GM23248 (cell line): ENCODE measurements at places on chromosomes 4 and X.

DNA sequence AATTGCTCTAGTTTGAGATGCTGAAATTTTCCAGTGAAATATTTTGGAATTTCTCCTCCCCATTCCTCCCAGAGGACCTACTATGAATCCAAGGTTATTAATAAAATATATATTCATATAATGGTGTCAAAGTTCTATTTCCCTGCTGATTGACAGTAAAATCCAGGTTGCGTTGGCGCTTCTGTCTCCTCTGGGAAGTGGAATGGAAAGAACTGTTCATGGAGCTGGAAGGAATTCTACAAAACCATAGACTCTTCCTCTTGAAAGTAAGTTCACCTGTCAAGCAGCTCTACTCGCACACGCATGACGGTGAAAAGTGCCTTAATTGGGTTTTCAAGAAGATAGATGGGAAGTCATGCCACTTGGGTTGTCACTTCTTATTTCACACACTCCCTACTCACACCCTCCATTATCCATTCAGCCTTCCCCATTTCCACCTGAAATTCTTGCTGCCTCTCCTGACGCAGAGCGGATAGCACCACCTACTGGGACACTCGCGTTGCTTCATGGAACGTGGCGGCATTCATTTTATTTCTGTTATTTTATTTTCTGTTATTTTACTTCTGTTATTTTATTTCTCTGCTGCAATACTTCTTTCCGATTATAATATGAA lies 351.6 kb downstream of the NLGN4X start:
- peak; percentile 0 for DNase-seq

GRCh38 chr4:3747581-3747904 lies 18.6 kb upstream of the ADRA2C start:
- DNase-seq: peak; percentile 28

DNA sequence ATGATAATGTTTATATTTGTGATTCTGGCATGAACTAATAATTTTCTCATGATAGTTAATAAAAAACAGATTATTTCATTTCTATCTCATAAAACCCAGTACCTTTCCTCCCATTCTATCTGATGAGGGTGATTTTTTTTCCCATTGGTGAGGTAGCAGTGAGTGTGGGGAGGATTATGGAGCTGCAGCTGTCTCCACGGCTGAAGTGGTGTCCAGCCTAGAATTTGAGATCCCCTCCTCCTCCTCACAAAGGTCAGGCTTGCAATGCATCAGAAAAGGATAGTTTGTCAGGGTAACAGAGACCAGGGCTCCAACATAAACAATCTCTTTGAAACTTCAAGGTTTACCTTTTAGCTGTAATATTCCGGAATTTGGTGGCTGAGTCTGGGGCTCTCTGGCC lies 60.9 kb downstream of the C4orf51 start:
- DNase-seq: no peak

GRCh38 chr4:67746797-67747495 lies 7.2 kb downstream of the GNRHR start:
- DNase-seq: peak; percentile 67

DNA sequence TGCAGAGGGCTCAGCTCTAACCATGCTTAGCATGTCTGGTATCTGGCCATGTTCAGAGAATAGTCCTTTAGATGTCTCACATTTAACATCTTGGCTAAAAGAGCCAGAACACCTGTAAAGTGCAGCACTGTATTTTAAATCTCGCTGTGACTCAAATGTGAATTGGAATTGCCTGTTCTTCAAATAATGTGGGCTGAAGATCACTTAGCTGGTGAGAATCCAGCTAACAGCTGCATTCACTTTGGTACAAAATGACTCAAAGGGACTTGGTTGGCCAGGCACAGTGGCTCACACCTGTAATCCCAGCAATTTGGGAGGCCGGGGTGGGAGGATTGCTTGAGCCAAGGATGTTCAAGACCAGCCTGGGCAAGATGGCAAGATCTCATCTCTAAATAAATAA lies 63.5 kb upstream of the PLAC8 start:
- DNase-seq: no peak

DNA sequence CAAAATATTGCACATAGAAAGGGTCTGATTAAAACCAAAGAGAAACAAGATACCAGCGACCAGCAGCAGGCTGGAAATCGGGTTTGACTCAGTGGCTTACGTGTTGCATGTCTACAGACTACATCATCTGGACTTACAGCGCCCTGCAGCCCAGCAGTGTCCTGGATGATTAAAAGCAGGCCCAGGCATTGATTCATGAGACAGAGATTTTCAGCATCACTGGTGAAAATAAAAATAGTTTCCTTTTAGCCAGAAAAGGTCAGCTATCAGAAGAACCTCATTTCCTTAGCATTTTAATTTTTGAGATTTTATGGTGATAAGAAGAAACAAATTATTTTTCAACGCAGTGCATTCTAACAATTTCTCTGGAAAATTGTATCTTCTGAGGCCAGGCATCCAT lies 190.6 kb downstream of the PTTG2 start:
- DNase-seq: peak; percentile 94

GRCh38 chr4:3022112-3022511 lies 52.2 kb downstream of the HTT-AS start:
- no peak for DNase-seq

DNA sequence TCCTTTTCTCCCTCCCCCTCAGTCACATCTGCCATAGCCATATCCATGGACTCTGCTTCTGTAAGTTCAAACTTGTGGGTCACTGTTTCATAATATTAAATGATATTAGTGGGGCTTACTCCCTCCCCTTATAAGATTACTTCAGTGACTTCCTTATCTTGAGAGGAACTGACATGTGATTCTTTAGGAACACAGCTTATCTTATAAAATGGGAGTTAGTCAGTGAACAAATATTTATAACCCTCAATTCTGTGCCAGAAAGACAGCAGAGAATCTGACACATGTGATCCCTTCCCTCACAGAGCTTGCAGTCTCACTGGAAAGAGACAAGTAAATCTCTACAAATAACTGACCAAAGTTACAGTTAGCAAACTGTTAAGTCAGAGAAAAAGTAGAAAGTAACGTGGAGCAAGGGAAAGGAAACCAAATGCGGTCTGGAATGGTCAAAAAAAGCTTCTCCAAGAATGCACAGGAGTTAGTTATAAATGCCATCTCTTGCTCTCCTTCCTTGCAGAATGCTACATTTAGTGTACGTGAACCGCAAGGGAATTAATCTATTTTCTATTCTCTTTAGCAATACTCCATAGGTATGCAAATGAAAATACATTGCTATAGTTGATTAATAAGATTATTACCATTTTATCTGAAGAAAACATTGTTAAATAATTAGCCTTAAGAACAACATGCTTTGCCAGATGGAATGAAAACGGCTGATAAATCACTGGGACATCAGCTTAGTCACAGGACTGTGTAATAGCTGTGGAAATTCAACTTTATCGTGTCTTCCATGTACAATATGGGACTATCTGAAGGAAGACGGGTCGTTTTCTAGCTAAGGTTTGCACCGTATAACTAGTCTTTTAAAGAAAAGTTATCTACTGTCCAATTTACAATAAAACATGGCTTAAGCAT lies 29.0 kb downstream of the SGMS2 start:
- DNase-seq: peak; percentile 81

DNA sequence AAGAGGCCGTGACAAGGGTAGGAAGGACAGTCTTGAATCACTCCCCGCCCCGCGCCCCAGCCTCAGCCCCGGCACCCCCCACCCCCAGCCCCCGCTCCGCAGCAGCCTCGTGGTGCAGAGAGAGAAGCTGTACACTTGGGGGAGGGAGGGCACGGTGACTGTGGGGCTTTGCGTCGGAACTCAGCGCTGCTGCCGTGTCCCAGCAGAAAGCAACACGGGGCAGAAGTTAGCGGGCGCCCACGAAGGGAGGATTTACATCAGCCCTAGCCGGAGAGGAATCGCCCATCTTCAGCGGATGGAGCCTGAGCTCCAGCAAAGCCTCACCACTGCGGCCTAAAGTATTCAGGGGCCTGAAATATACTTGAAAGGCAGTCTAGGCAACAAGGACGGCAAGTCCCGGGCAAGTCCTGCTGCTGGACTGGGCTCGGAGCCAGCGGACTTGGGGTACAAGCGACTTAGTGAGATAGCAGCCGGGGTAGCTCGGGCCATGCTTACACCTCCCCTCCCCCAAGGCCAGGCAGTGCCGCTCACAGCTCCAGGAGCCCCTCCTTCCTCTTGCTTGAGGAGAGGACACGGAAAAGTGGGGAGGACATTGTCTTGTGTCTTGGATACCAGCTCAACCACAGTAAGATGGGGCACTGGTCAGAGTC lies 18.5 kb upstream of the OPN1LW start:
- DNase-seq: no peak

GRCh38 chr4:37440501-37440900 lies 196.0 kb downstream of the NWD2 start:
- DNase-seq: no peak

DNA sequence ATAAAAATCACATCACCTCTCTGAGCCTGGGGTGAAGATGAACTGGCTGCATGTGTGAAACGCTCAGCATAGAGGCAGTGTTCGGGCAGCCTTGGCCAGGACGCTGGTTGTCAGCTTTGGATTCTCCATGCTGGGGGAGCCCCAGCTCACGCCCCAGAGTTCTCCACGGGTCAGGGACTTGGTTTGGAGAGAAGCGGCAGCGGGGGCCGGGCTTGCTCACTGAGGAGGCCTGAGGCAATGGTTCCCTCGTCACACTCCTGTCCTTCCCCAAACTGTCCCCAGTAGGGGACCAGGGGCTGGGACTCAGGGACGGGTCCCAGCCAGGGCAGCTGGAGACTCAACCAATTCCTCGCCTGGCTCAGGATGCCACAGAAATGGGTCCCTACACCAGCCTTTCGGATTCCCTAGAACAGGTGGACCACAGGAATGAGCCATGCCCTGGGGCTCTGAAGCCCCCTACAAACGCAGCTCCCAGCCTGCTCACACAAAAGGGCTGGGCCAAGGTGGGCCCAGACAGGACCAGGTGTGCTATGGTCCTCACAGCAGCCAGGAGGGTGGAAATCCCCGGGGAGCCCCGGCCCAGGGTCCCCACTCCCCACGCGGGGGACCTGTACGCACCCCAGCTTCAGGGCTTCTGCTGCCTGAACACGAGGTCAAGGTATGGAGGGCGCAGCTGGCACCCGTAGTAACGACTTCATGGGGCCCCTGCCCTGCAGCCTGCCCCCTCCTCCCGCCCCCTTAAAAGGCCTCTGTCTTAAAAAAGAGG lies 1.4 kb downstream of the MXD4 start:
- peak; percentile 53 for DNase-seq

DNA sequence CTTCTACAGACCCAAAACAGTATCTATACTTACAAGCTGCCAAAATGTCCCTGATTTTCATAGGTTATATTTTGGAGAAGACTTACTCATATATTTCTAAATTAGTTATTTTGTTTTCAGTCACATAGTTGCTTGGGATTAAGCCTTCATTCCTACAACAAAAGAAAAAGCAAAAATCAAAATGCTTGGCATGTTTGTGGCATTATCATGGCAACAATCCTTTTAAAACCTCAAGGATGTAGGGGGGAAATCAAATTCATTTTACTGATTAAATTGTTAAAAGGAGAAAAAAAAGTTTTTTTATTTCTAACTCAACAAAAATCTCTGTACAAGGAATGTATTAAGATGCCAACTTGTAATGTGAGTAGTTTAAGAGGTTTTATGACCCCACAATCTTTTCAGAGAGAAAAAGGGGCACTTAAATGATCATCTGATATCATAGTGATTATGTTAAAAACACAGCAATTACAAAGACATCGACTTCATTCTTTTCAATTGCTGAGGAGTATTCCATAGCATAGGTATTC lies 23.5 kb downstream of the TXK start:
- no peak for DNase-seq

GRCh38 chr4:15868111-15868510 lies 70.4 kb downstream of the FGFBP1 start:
- DNase-seq: peak; percentile 66

GRCh38 chr4:172515266-172515879 lies 653.2 kb upstream of the GALNT7 start:
- no peak for DNase-seq

- DNase-seq: no peak
Observed at GRCh38 chr4:181529537-181529936, 713.7 kb upstream of the TENM3 start.

GRCh38 chr4:152684007-152684406 lies 4.2 kb upstream of the TMEM154 start:
- DNase-seq: no peak

DNA sequence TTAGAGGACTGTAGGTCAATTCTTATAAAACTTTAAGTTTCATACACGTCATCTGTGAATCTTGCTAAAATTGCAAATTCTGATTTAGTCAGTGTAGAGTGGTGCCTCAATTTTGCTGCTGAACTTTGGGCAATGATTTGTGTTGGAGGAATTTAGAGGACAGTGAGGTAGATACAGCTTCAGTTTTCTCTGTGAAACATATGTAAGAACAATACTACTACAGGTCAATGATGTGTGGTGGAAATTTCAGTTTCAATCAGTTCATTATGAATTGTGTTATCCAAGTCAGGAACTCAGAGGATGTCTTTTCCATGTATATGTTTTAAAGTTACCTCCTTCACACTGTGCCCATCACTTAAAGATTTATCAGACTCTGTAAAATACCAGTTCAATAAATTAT lies 1597.8 kb upstream of the PCDH10 start:
- DNase-seq: no peak

GRCh38 chr4:126807132-126807531 lies 825.6 kb upstream of the INTU start:
- DNase-seq: peak; percentile 42

DNA sequence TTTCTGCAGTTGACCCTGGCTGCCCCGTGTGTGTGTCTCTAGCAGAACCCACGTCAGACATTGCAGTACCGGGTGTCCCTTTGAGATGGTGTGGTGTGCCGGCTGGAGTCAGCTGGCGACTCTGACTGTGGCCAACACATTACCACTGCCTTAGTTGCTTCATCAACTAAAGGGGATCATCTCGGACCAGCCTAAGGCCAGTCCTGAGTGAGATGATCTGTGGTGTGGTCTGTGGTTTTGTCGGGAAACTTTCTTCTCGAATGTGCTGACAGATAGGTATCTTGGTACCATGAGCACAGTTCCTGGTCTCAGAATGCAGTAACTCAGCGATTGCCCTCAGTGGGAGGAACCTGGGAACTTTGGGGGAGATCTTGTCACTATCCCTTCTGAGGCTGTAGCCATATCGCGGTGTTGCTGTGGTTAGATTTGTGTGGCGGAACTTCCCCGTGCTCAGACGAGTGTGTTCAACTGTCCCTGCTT lies 15.8 kb downstream of the TBC1D14 start:
- DNase-seq: no peak
